ENCODE measurements at places on chromosomes 13 and 19.

- peak; percentile 50 for DNase-seq
Measured at GRCh38 chr13:72536714-72537394, 190.6 kb downstream of the MZT1 start.

DNA sequence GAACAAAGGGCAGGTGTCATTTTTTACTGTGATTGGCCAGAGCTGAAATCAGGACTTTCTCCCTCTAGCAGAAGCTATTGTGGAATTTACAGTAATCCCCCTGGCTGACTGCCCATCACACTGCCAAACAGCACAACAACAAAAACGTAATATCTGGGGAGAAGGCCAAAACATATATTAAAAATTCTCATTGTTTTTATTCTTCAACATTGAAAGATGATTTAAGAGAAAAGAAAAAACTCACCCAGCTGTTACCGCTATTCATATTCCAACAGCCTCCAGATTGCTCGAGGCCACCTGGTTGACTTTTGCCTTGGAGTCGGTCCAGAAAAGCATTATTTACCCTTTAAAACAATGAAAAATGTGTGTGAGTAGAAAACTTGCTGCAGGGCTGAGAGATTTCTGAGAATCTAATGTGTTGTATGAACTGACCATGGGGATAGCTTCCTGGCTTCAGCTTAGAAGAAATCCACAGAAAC lies 97.2 kb downstream of the EPSTI1 start:
- DNase-seq, result no peak

DNA sequence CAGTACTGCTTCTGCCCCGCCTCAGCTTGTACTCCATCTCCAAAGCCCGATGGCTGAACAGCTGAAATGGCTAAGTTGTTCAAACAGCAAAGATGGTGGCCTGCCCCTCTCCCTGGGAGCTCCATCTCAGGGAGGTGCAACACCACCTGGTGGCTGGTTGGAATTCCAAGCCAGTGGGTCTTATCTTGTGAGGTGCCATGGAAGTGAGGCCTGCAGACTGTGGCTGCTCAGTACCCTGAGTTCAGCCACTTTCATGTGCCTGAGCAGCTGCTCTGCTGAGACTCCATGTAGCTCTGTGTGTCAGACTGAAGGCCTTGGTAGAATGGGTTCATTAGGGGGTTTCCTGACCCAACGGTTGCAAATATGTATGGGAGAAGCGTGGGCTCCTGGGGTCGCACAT lies 67.3 kb upstream of the SPRY2 start:
- DNase-seq, result no peak

GRCh38 chr13:51682686-51683085 lies 98.4 kb downstream of the WDFY2 start:
- DNase-seq, result no peak

DNA sequence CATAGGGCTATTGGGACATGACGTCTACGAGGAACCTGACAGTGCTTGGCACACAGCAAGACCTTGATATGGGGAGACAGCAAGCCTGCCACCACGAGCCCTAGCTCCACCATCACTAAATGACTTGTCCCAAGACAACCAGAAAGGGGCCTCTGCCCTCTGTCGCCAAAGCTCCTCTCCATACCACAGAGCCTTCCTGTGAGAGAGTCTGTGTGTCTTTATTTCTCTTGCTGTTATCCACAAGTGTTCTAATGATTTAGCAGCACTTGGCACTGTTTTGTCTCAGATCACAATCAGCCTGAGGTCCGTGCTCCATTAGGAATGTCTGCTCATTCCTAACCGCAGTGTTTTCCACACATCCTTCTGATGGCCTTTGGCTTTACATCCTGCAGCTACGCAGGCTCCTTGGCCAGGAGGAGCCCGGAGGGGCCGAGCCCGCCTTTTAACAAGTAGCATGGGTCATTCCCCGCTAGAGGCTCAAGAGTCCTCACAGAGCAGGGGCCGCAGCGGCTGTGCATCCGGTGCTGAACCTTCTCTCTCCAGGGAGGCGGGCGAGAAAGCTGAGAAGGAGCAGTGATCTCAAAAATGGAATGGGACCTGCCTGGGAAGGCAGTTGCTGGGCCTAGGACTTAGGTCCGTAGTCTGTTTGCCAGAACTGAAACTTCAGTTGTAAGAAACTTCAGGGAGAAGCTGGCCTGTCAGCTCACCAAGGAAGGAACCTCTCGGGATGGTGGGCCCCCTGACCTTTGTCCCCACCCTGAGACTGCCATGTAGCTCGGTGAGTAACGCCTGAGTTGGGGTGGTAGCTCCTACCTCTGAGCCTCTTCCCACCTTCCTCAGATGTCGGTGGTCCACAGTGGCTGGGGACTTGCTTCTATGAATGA lies 61.1 kb upstream of the HMGB1 start:
- DNase-seq, result no peak

DNA sequence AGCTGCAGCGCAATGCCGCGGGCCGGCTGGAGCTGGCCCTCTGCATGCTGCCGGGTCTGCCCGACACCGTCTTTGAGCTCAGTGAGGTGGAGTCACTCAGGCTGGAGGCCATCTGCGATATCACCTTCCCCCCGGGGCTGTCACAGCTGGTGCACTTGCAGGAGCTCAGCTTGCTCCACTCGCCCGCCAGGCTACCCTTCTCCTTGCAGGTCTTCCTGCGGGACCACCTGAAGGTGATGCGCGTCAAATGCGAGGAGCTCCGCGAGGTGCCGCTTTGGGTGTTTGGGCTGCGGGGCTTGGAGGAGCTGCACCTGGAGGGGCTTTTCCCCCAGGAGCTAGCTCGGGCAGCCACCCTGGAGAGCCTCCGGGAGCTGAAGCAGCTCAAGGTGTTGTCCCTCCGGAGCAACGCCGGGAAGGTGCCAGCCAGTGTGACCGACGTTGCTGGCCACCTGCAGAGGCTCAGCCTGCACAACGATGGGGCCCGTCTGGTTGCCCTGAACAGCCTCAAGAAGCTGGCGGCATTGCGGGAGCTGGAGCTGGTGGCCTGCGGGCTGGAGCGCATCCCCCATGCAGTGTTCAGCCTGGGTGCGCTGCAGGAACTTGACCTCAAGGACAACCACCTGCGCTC lies 3.8 kb upstream of the MAP2K7 start:
- DNase-seq, result no peak

GRCh38 chr13:114315074-114315785 lies 927 bp downstream of the CHAMP1 start:
- no peak for DNase-seq

- no peak for DNase-seq
Measured at GRCh38 chr13:99282264-99283231, 24.4 kb upstream of the GPR18 start.

GRCh38 chr19:33406521-33407139 lies 33.1 kb downstream of the CEBPG start:
- peak; percentile 83 for DNase-seq

GRCh38 chr13:96072392-96072791 lies 17.5 kb upstream of the HS6ST3 start:
- DNase-seq, result no peak

DNA sequence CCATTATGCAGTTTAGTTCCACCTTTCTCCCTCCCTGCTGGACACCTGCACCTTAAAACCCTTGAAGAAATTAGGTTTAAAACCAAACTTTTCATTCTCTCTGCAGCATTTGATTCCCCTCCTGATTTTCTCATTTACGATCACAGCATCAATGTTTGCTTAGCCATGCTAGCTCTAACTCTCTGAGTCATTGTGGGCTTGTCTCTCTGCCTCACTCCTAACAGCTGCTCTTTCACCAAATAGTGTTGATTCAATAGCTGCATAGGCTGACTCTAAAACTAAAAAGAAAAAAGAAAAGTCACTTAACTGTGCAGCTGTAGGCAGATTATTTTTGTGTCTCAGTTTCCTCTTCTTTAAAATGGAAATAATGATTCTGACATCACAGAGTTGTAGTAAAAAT lies 1124.9 kb downstream of the DIAPH3 start:
- no peak for DNase-seq

- DNase-seq, result no peak
Measured at GRCh38 chr19:6164906-6165531, 29.6 kb downstream of the ACSBG2 start.

DNA sequence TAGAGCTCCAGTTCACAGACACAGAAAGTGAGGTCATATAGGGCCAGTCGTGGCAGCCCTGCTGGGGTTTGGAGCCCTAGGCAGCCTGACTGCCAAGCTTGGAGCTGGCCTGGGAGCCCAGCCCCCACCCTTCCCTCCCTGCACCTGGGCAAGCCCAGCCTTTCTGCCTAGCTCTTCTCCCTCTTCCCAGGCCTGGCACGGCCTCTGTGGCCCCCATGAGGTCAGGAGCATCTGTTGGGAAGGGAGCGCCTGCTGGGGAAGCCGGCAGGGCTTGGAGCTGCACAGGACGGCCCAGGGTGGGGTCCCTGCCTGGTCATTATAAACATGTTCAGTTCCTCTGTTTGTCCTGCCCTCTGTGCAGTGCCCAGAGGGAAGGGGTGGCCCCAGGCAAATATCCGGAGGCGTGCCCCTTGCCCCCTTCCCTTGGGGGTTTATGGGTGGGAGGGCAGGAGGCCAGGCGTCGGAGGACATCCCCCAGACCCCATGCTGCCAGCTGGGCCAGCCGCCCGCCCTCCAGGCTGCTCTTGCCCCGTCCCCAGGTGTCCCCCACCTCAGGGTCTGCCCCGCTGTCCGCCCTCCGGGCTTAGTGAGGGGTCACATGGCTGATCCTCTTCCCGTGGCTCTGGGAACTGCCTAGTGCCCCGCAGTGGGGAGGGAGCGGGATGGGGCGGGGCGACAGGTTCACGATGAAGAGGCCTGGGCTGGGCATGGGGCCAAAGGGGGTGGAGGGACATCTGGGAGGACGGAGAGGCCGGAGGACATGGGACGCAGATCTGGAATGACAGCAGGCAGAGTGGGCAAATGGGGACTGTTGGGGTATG lies 30.0 kb upstream of the NCCRP1 start:
- peak; percentile 52 for DNase-seq

GRCh38 chr13:74110053-74110452 lies 24.2 kb downstream of the KLF12 start:
- DNase-seq, result no peak

DNA sequence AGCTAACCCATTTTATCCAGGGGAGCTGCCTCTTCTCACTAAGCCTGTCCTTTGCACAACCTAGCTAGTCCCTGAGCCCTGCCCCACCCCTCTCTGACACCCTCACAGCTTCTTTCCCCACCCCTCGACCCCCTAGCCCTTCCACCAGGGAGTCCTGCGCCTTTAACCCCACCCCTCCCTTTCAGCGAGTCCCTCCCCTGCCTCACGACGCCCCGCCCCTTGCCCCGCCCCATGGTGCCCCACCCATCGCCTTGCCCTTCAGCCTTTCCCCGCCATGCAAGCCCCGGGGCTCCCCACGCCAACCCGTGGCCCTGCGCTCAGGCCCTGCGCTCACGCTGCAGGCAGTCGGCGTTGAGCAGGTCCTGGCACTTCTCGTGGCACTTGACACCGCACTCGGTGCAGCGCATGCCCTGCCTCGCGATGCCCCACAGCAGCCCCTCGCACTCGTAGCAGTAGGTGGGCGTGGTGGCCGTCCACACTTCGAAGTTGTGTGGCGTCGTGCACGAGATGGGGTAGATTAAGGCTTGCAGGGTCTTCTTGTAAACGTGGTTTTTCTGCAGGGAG lies 40.0 kb downstream of the UNC13A start:
- DNase-seq, result no peak

GRCh38 chr13:78700121-78700910 lies 41.4 kb upstream of the OBI1 start:
- DNase-seq, result no peak

GRCh38 chr13:53324656-53325055 lies 296.0 kb downstream of the OLFM4 start:
- DNase-seq, result no peak

- DNase-seq, result peak; percentile 24
Measured at GRCh38 chr13:55563267-55563666, 1577.5 kb upstream of the PRR20A start.

DNA sequence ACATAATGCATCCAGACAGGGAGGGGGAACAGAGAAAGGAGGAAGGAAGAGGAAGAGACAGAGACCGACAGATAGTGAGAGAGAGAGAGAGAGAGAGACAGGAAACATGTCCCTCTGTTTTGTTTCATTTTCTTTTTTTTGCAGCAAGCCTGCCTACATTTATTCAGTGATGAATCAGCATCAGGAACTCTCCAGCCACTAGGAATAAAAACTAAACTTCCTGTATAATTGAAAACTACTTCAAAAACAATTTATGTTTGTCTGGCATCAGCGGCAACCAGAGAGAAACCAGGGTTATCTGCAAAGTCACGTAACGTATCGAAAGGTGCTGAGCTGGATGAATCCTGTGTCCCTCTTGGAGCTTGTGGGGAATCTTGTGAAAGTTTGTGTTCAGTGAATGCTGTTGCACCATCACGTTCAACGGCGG lies 148.6 kb upstream of the SOX21 start:
- no peak for DNase-seq

DNA sequence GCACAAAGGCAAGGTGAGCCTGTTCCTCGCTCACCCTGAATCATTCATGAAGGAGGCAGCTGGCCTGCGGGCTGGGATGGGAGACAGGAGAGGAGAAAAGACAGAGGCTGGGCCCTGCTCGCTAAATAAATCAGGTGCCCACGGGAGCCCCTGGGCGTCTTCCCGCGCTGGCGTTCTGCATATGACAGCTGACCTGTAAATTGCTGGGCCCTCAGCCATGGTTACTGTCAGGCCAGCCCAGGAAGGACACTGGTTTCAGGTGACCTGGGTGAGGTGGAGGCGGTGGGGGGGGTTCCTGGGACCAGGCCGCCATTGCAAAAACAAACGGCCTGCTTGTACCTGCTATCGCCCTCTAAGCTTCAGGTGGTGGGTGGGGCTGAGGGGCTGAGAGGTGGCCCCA lies 3.4 kb upstream of the PTBP1 start:
- DNase-seq, result no peak

DNA sequence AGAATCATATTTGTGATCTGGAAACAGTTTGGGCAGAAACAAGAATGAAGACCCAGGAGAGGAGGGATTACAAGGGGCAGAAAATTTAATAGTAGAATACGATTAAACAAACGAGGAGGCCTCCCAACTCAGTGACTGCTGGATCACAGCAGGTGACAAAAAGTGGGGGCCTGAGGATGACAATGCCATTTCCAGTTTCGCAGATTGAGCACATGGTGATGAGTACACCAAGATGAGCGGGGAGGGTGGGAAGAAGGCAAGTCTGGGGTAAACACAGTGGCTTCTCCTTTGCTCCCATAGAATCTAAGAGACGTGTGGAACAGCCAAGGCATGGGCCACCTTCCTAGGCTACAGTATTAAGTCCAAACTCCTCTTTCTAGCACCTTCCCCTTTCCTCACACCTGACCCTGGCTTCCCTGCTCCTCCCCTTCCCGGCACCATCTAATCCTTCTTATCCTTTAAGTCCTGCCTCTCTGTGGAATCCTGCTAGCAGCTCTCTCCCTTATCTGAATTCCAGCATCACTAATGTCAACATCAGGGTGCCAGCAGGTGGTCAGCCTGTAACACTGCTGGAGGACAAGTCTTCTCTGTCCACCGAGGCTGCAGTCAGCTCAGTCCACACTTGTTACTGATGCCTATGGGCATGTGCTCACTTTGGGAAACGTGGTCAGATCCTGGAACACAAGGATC lies 13.5 kb downstream of the ATP7B start:
- no peak for DNase-seq

Measured in cerebellum (tissue), 4 donors.